ENCODE measurements at places on chromosomes 1 and 21.
A peak's percentile ranks its signal among the peaks of the same experiment; 100 is the strongest.

DNA sequence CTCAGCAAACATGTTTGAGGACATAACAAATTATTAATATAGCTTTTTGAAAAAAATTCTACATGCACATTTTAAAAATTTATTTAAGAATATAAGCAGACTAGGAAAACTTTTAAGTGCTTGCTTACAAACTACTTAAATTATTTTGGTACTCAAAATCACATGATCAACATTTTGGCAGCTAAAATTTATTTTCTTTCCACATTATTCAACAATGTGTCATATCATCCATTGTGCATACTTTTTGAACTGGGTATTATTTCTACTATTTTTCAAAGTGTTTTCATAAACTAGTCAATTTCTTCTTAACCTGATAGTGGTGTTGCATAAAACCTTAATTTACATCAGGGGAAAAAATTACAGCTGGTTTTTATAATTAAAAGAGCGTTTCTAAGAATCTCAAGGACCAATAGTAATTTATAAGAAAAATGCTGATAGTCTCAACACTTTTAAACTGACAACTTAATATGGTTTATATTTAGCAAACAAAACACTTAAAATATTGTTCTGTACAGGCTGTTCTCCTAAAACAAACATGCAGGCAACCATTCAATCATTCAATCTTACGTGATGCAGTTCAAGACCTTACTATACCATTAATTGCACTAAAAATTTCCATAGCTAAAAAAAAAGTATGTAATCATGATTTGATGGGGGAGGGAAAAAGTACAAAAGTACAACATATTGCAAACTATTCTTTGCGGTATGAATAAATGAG lies 105.0 kb downstream of the GPATCH2 start:
- no peak for DNase-seq
- no peak overlapping the region for H3K27ac ChIP-seq

DNA sequence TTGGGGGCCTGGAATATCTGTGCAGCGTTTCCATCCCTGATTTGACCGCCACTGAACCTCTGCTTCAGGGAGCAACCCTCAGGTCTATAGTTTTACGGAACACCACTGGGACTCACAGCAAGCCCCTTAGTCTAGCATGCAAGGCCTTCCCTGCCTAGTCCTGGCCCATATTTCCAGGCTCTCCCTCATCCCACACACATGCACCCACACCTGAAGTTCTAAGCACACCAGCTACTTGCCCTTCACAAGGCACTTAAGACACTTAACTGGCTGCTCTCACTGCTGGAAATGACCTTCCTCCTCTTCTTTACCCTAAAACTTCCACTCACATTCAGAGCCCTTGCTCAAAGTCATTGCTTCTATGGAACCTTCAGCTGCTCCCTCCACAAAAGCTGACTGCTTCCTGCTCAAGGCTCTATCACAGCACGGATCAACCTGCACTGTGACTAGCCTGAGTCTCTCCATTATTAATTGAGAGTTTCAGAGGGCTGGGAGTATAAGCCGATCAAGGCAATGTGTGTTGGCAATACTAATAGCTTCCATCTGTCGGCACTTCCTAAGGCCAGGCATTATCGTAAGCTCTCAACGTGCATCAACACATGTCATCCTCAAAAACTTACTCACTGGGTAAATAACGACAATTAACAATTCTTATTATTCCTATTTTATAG lies 84.3 kb downstream of the RRAGC start:
- peaks cover 18% of the 10 kb centered on the region for H3K27me3 ChIP-seq
- no peaks in the 10 kb centered on the region for H3K4me1 ChIP-seq
- H3K36me3 ChIP-seq = no peaks in the 10 kb centered on the region
- no peak overlapping the region for H3K27ac ChIP-seq
- no peak overlapping the region for H3K4me3 ChIP-seq

DNA sequence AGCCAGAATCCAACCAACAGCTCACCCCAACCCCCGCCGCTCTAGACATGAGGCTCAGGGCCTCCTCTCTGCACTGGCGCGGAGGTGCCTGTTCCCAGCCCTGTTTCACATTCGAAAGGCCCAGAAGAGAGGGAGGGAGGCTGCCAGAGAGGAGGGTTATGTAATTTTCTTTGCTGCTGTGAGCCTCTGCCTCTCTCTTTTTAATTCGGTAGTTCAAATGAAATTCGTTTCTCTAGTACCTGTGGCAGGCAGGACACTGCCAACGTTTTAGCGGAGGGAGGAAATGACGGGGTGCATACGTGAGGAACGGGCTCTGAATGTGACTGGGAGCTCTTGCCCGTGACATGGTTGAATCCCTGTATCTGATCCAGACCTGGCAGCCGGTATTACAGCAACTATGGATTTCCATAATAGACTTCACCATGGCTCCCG lies 9.4 kb downstream of the PRDM16 start:
- no peak for DNase-seq
- no peak overlapping the region for H3K4me3 ChIP-seq
- no peaks in the 10 kb centered on the region for H3K4me1 ChIP-seq
- H3K27me3 ChIP-seq = peaks cover 13% of the 10 kb centered on the region
- H3K27ac ChIP-seq = no peak overlapping the region

DNA sequence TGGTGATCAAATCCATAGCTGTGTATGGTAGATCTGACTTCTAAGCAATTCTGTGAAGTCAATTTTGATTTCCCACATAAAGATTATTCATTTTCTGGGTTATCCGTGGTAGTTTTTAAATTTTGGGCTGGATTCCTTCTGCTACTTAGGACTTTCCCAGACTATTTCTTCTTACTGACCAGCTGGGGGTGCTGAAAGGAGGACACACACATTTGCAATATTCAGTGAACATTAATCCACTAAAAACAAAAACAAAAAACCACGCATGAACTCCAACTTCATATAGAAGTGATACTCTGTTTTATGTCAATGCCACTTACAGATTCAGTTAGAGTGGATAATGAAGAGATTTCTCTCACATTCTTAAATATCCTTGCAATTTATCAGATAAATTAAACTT lies 105.4 kb downstream of the KCTD3 start:
- no peaks in the 10 kb centered on the region for H3K4me1 ChIP-seq
- DNase-seq = no peak
- no peaks in the 10 kb centered on the region for H3K27me3 ChIP-seq
- H3K4me3 ChIP-seq = no peak overlapping the region
- no peaks in the 10 kb centered on the region for H3K36me3 ChIP-seq
- H3K27ac ChIP-seq = no peak overlapping the region

- H3K4me1 ChIP-seq = no peaks in the 10 kb centered on the region
- no peak overlapping the region for H3K4me3 ChIP-seq
- H3K27ac ChIP-seq = no peak overlapping the region
- DNase-seq = no peak
- H3K36me3 ChIP-seq = peaks cover 2% of the 10 kb centered on the region
- H3K27me3 ChIP-seq = peaks cover 14% of the 10 kb centered on the region
These were observed 148.1 kb upstream of the RUNX1 start for GRCh38 chr21:35197191-35197590.

DNA sequence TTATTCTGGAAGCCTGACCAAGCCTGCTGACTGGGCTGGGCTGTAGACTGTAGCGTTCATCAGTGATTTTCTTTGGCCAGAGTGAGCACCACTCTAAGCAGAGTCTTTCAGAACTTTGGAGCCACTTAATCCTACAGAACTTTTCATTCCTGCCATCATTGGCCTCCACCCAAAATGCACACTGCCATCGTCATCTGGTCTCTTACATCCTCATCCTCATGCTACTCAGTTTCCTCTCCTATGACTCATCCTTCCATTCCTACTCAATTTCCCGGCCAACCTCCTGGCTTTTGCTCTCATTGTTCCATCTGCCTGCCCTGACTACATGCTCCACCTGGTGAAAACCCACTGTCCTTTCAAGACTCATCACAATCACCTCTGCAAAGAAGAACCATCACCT lies 233.8 kb upstream of the USP25 start:
- DNase-seq = no peak
- no peak overlapping the region for H3K27ac ChIP-seq
- no peaks in the 10 kb centered on the region for H3K36me3 ChIP-seq
- H3K4me3 ChIP-seq = no peak overlapping the region
- H3K27me3 ChIP-seq = no peaks in the 10 kb centered on the region

GRCh38 chr21:14913638-14914037 lies 151.2 kb downstream of the NRIP1 start:
- H3K4me1 ChIP-seq = no peaks in the 10 kb centered on the region
- H3K36me3 ChIP-seq = no peaks in the 10 kb centered on the region
- no peak overlapping the region for H3K27ac ChIP-seq
- no peaks in the 10 kb centered on the region for H3K27me3 ChIP-seq
- no peak overlapping the region for H3K4me3 ChIP-seq

GRCh38 chr1:119978018-119978505 lies 81.7 kb upstream of the ADAM30 start:
- no peak for DNase-seq
- H3K36me3 ChIP-seq = peaks cover 35% of the 10 kb centered on the region
- no peaks in the 10 kb centered on the region for H3K27me3 ChIP-seq
- H3K4me3 ChIP-seq = no peak overlapping the region
- H3K27ac ChIP-seq = no peak overlapping the region
- H3K4me1 ChIP-seq = peaks cover 8% of the 10 kb centered on the region

DNA sequence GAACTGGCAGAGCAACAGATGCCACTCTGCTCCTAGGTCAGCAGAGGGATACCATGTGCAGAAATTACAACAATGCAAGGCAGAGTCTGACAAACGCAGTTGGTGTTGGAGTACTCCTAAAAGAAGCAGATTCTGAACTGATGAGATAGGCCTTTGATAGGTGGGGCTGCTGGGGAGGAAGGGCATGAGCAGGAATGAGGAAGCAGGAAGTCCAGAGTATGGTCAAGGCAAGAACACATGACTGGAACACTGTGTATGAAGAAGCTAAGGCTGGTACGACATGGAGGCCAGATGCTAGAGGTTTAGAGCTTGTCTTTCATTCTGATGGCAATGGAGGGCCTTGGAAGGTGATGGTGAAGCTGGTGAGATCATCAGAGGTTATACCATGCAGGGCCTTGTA lies 11.5 kb upstream of the THRAP3 start:
- no peak overlapping the region for H3K4me3 ChIP-seq
- H3K27me3 ChIP-seq = no peaks in the 10 kb centered on the region
- peaks cover 5% of the 10 kb centered on the region for H3K4me1 ChIP-seq
- H3K36me3 ChIP-seq = no peaks in the 10 kb centered on the region

DNA sequence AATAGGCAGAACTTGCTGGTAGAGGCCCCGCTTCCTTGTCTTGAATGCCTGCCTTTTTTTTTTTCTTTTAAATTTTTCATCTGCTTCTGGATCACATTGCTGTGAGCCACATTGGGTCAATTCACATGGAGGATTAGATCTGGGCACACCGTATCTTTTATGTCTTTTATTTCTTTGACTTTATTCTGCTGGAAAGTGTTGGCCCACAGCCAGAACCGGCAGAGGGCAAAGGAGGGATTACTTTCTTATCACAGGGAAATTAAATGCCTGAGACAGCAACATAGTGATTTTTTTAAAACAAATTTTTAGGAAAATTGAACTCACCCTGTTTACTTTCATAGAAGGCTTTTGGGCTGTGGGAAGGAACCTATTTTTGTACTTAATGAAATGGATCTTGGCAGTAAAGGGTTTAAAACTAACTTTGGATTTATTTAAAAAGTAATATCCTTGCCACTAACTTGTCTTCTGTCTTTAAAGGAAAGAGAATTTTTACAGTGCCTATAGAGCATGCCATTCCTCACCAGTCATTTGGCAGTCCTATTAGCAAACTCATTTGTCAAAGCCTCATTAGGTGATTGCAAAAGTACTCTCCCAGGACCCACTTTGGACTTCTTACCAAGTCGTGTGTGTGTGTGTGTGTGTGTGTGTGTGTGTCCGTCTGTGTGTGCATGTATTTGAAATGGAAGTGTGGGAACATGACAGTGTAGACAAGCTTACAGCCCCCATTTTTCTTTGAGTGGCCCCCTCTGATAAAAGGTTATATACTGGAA lies 68.4 kb downstream of the ST6GALNAC3 start:
- H3K4me1 ChIP-seq = no peaks in the 10 kb centered on the region
- no peaks in the 10 kb centered on the region for H3K36me3 ChIP-seq
- H3K27ac ChIP-seq = no peak overlapping the region
- no peak for DNase-seq

- no peak overlapping the region for H3K4me3 ChIP-seq
- no peaks in the 10 kb centered on the region for H3K27me3 ChIP-seq
- H3K27ac ChIP-seq = peak overlapping the region; percentile 49
These were observed 78.4 kb downstream of the UCK2 start for GRCh38 chr1:165905853-165906252.

GRCh38 chr1:25543425-25544242 lies at the start of gene LDLRAP1:
Gene LDLRAP1, plus strand, starts transcription at chr1:25543606. Its CDS starts 93 bp downstream, at chr1:25543699.
- DNase-seq = peak; percentile 67
- H3K4me1 ChIP-seq = peaks cover 32% of the 10 kb centered on the region
- H3K36me3 ChIP-seq = peaks cover 8% of the 10 kb centered on the region
- H3K27ac ChIP-seq = peak within 1 kb of the TSS; percentile 40

GRCh38 chr1:115796897-115797296 lies 28.4 kb upstream of the CASQ2 start:
- no peaks in the 10 kb centered on the region for H3K36me3 ChIP-seq
- no peaks in the 10 kb centered on the region for H3K4me1 ChIP-seq
- no peak overlapping the region for H3K27ac ChIP-seq
- DNase-seq = no peak
- no peak overlapping the region for H3K4me3 ChIP-seq
- peaks cover 27% of the 10 kb centered on the region for H3K27me3 ChIP-seq

DNA sequence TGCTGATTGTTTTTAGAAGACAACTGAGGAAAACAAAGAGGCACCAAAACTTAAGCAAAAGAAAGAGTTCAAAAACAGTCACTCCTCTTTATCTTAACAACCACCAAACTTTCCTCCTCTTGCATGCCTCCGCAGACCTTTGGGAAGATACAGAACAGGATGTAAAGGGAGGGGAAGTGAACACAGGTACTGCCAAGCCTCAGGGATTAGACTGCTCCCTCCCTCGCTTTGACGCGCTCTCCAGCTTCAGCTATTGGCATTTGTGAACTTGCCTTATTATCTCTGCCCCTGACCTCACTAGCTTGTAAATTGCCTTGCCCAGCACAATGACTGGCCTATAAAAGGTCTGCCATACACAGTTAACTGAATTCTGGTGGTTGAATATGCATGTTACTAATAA lies 4.8 kb upstream of the SRP9 start:
- no peak overlapping the region for H3K4me3 ChIP-seq
- peaks cover 1% of the 10 kb centered on the region for H3K4me1 ChIP-seq
- H3K27ac ChIP-seq = no peak overlapping the region
- no peak for DNase-seq

DNA sequence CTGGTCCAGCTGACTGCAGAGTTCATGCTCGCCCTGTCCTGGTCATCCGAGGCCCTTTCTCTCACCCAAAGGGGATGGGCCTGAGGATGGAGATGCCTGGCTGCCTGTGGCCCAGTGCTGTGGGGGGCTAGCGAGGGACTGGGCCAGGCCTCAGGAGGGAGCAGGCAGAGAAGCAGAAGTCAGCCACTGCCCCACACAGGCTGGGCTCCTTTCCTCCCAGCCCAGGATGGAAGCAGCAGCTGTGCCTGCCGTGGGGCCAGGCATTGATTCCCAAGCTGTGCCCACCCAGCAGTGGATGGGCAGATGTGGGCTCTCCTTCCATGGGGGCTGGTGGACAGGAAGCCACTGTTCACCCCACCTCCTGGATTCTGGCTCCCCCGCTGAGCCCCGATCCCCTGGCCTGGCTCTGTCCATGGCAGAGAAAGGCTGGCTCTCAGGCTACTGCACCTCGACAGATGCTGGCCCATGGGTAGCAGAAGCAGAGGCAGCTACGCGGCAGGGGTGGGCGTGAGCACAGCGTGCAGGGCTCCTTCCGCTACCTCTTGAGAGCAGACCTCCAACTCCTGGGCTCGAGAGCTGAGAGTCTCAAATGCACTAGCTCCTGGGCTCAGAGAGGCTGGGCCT lies 24.6 kb downstream of the RUNX3 start:
- peak; percentile 15 for DNase-seq
- peaks cover 84% of the 10 kb centered on the region for H3K36me3 ChIP-seq
- no peak overlapping the region for H3K4me3 ChIP-seq
- H3K4me1 ChIP-seq = peaks cover 25% of the 10 kb centered on the region
- peak overlapping the region; percentile 52 for H3K27ac ChIP-seq
- H3K27me3 ChIP-seq = no peaks in the 10 kb centered on the region

Data from activated CD4-positive, alpha-beta memory T cell treated with anti-CD3 and anti-CD28 coated beads, Interleukin-2, amount 10 ng/mL, durations not matched to agents 7 days and 5 days (primary cell).